Fibroblast of mammary gland (primary cell): ENCODE measurements at places on chromosomes 2 and 18.

DNA sequence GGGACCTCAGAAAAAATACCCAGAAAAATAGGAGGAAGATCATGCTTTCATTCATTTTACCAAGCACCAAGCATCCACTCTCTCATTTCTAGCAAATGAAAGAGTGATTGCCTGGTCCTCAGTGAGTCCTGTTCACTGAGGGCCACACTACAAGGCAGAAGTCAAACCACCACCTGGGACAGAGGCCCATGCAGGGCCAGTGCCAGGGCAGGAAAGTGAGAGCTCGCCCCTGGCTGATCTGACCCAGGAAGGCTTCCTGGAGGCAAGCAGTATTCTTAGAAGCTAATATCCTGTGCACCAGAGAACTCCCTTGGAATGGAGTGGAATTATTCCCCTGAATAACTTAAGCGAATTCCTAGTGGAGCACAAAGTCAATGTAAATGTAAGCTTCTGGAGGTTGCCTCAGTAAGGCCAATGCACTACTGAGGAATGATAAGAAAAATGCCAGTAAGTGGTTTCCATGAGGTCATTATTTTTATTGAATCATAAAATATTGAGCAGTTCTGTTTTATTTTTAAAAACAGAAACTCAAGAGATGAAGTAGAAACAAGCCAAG is 191.6 kb upstream of the ID2 start:
- DNase-seq, result no peak

- DNase-seq, result no peak
Measured at GRCh38 chr18:32701313-32701712, 71.5 kb downstream of the KLHL14 start.

DNA sequence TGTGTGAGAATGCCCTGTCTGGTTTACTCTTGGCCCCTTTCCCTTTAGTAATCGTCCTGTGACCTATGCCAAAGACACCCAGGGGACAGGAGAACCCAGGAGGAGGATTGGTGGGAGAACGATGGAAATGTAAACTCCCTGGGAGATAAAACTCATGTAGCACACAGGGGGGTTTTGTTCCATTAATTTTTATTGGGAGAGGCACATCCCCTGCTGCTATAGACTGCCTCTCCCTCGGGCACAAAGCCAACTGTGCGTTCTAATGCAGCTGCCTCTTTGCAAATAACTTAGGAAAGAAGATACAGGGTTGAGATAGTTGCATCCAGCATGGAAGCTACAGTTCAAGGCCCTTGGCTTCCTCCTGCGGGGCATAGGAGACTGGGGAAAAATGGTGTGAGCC is 489.6 kb downstream of the SLC4A3 start:
- no peak for DNase-seq

GRCh38 chr2:49616800-49617199 is 462.5 kb upstream of the FSHR start:
- peak; percentile 13 for DNase-seq

DNA sequence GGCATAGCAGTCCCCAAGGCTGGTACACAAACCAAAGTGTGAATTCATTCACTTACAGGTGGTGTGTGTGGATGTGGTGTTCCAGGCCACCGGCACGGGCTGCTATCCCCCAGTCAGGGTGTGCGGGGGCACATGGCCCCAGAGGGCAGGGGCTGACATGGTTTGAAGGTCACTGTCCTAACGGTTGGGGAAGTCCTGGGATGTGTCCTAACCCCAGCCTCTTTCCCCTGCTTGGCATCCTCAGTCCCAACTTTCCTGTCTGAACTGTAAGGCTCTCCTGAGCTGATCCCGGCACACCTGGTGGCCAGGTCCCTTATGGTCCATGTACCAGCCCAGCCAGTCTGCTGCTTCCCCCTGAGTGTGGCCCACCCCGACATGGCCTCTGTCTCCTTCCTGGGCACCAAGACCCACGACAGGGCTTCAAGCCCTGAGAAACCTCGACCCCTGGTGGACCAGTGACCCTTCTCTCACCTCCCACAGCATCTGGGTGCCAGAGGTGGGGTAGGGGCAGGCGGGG is 2.4 kb upstream of the TMEM185B start:
- no peak for DNase-seq

- no peak for DNase-seq
Measured at GRCh38 chr2:126645211-126645618, 10.7 kb upstream of the GYPC start.

DNA sequence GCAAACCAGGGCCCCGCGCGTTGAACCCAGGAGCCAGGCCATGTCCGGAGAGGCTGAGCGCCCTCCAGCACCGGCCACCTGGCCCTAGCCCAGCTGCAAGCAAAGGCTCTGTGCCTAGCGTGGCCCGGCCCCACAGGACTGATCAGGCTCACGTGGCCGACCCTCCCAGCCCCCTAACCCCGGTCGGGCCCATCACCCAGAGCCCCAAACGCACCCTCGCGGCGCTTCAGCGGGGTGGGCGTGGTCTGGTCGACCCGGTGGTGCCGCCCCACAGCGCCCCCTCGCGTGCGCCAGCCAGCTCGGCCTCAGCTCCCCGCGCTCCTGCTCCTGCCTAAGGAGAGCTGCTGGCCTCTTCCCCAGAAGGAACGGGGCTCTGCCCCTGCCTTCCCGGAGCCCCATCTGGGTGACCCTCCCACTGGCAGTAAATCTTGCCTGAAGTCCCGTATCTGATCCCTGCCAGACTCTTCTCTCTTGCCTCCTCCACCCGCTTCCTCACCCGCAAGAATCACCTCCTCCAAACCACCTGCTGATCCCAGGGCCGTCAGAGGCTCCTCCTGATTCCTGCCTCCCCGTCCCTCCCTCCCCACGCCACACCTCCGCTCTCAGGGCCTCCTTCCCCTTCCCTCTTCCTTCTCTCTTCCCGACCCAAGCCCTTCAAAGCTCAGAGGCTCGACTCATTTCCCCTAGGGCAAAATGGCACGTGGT is 12.3 kb upstream of the TEX51 start:
- DNase-seq, result peak; percentile 54

GRCh38 chr18:58251416-58251815 is 207.4 kb downstream of the NEDD4L start:
- DNase-seq, result no peak

DNA sequence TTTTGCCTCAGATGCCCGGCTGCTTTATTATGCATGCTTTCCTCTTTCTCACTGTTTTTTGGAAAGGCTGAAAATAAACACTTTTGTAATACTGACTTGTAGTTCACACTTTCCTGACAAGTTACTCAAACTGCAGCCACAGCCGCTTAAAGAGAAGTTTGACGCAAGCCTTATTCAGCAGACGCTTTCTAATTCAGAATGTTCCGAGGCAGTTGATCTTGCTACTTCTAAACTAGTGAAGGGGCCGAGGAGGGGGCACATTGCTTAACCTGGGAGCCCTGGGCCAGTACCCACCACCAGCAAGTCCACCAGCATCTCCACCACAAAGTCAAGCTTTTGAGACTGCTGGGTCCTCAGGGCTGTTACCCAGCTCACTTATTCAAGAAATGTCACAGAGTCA is 71.8 kb upstream of the SPRED2 start:
- DNase-seq, result no peak

DNA sequence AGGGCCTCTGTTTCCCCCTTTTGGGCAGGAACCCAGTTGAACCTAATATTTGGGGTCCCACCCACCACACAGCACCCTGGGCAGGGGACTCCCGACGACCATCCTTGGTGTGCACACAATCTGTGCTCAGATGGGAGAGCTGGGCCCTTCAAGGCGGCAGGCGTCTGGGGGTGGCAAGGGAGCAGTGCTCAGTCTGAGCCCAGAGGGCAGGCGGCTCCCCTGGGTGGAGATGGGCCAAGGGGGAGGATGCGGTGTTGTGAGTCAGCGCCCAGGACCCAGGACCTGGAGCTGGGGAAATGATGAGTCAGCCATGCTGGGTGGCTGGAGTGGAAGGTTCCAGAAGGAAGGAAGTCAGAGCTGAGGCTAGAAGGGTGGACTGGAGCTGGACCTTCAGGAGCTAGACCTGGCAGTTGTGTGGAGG is 3.8 kb downstream of the PROM2 start:
- DNase-seq, result peak; percentile 79

- no peak for DNase-seq
Measured at GRCh38 chr2:84132370-84132769, 326.7 kb downstream of the SUCLG1 start.

DNA sequence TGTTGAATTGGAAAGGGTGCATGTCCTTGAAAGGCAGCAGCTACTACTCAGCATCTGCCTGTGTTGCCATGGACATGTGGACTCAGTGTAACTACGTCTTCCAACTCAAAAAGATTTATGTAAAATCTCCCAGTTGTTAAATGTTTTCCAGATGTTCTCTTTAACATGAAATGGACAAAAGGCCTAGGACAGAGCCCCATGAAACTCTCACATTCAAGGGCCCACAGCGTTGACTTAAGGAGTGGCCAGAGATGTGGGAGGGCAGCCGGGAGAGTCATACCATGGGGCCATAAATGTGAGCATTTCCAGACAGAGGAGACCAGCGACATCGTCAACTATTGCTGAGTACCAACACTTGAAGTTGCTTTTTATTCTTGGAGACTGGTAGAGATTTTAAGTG is 9.9 kb downstream of the SLC3A1 start:
- DNase-seq, result peak; percentile 31

DNA sequence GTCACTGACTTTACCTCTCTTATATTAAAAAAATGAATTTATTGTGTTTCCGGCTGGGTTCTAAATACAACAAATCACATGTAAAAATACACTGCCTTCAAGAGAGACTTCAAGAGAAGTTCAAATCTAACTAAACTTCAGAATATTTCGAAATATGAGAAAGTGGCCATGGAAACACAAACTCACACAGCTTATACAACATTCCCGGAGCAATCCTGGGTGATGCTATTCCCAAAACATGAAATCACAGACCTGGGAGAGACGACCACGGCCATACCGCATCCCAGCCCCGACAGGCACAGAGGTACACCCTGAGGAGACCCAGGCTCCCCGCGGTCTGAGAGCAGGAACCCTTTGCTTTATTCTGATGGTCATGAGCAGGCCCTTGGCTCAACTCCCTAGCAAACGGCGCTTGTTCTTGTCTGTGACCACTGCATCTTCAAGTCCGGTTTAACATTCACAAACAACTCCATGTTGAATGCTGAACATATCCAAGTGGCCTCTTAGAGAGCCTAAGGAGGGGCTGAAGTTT is 185.4 kb upstream of the REV1 start:
- DNase-seq, result no peak

- no peak for DNase-seq
Measured at GRCh38 chr2:59588286-59588685, 965.2 kb downstream of the BCL11A start.

DNA sequence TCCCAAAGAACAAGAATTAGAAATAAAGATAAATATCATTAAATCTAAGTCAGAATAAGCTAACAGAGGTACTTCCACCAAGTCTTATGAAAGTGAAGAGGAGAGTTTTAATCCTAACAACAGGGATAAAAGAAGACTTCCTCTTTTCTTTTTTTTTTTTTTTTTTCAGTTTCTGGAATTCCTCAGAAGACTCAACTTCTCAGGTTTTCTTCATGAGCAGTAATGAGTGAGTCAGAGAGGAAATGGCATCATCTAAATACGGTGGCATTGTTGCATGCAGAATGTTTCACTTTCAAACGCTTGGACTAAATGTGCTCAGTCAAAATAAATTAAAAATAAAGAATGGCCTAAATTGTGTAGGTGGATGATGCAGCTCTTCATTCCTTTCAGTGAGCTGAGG is 45.6 kb upstream of the ARHGAP15 start:
- peak; percentile 89 for DNase-seq

DNA sequence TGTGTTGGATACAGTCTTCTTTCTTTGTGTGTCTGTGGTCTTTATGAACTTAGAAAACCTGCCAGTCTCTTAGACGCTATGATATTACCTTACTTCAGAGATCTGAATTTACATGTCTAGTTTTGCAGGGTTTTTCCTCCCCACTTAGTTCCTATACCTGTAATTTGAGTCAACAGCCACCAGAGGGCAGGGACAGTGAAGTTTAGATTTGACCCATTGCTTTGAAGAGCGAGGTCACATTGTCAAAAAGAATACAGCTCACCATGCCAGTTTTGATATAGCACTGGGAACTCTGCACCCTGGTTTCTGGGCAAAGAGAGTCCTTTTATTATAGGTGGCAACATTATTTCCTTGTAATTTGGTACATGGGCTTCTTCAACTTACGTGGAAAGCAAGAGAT is 102.3 kb downstream of the MAPK4 start:
- peak; percentile 31 for DNase-seq

- DNase-seq, result peak; percentile 19
Measured at GRCh38 chr2:145344076-145344724, 824.3 kb upstream of the ZEB2 start.

GRCh38 chr18:57759650-57760049 is 43.5 kb downstream of the ATP8B1 start:
- DNase-seq, result peak; percentile 70

- peak; percentile 94 for DNase-seq
Measured at GRCh38 chr2:38170067-38170466, 94.1 kb upstream of the CYP1B1 start.

GRCh38 chr2:124024561-124025170 is 421 bp upstream of the CNTNAP5 start:
- DNase-seq, result no peak

DNA sequence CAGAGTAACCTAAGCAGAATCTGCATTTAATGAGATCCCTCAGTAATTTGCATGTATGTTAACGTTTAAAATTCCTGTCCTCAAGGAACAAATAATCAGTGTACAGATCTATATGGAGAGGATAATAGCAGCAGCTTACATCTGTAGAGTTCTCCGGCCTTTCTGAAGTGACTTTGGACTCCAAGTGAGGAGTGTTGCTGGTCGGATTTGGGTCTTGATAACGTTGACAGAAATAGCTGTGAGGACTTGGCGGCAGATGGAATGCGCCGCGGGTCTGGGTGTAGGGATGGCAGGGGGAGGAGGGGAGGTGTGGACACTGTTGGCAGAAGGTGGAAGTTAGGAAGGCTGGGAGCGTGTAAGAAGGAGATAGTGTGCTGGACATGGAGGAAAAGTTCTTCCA is 170.9 kb upstream of the GATA6 start:
- no peak for DNase-seq

- no peak for DNase-seq
Measured at GRCh38 chr2:129499747-129500146, 479.7 kb upstream of the RAB6C start.

GRCh38 chr2:207833251-207833751 is 63.6 kb upstream of the FZD5 start:
- DNase-seq, result no peak

- DNase-seq, result no peak
Measured at GRCh38 chr2:157500334-157500733, 56.4 kb upstream of the CYTIP start.

DNA sequence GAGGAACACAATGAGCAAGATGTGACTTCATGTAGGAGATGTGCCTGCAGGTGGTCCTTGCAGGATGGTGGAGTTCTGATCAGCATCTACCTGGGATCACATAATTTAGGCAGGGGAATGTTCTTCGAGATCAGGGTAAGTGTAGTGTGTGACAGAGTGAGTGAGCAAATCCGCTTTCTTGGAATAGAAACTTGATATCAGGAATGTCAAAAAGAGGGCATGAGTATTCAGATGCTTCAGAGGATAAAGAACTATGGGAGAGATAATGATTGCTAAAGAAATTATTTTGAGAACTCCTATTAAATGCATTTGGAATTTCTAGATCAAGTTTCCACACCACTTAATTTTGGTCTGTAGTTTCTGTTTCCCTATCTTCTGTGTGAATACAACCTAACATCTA is 463.6 kb upstream of the SLC14A2 start:
- DNase-seq, result no peak
